ENCODE measurements at places on chromosomes 6 and 20.
A peak's percentile ranks its signal among the peaks of the same experiment; 100 is the strongest.

DNA sequence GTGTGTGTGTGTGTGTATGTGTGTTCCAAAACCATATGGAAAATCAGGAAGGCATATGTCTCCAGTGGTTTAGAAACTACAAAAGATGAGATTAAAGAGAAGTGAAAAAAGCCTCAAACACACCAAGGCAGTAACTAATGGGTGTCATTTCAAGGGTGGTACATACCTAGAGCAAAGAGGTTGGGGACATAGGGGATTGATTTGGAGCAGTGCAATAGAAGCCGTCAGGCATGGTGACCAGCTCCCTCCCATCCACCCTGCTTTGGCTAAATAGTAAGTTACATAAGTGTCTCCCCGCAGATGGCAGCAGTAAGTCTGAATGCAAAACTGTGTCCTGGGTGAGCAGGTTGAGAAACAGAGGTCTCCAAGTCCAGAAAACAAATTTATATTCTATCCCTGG, 10.4 kb upstream of the ELMO2 start:
- DNase-seq, result no peak

DNA sequence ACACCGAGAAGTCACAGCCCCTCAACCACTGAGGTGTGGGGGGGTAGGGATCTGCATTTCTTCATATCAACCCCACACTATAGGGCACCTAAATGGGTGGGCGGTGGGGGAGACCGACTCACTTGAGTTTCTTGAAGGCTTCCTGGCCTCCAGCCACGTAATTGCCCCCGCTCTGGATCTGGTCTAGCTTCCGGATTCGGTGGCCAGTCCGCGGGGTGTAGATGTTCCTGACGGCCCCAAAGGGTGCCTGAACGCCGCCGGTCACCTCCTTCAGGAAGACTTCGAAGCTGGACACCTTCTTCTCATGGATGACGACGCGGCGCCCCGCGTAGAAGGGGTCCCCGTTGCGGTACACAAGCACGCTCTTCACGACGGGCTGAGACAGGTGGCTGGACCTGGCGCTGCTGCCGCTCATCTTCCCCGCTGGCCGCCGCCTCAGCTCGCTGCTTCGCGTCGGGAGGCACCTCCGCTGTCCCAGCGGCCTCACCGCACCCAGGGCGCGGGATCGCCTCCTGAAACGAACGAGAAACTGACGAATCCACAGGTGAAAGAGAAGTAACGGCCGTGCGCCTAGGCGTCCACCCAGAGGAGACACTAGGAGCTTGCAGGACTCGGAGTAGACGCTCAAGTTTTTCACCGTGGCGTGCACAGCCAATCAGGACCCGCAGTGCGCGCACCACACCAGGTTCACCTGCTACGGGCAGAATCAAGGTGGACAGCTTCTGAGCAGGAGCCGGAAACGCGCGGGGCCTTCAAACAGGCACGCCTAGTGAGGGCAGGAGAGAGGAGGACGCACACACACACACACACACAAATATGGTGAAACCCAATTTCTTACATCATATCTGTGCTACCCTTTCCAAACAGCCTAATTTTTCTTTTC, at the start of gene DCDC2:
Gene DCDC2 (minus strand): TSS at position 724 of the 883 bp plus-strand sequence. CDS start 309 bp downstream, at position 415.
- peak; percentile 36 for DNase-seq

GRCh38 chr20:52924411-52925271, 47.5 kb upstream of the TSHZ2 start:
- no peak for DNase-seq

GRCh38 chr6:90175627-90176538, 120.8 kb downstream of the BACH2 start:
- peak; percentile 29 for DNase-seq

GRCh38 chr6:152240436-152240835, 396.7 kb downstream of the SYNE1 start:
- DNase-seq, result no peak

DNA sequence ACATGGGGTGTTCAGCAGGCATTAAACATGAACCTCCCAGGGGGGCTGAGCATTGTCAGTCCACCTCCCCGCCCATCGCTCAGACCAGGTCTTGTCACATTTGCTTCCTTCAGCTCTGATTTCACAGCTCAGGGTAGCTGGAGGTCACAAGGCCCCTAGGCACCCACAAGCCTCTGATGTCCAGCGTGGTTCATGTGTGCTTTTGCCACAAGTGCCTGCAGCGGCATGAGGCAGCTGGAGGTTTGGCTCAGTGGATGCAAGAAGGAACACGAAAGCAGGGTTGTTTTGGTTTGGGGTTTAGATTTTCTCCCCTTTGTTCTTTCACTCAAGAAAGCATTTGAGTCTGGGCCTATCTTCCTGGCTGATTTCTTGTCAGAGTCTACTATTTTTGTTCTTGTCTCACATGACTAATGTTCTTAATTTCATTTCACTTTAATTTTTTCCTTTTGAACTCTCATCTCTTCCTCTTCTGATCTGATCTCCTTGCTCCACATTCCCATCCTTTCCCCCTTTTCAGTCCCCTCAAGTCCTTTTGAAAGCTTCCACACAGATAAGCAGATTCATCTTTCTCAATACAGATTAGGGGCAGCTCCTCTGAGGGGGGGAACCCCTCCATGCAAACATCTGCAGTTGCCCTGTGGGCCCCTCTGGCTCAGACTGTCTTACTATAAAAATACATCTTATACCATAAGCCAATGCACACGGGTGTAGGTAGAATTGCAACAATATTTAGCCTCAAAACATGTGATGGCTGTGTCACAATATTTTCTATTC, 68.1 kb upstream of the CEP85L start:
- DNase-seq, result peak; percentile 48

- no peak for DNase-seq
Measured at GRCh38 chr6:134398453-134398852, 80.5 kb upstream of the SGK1 start.

DNA sequence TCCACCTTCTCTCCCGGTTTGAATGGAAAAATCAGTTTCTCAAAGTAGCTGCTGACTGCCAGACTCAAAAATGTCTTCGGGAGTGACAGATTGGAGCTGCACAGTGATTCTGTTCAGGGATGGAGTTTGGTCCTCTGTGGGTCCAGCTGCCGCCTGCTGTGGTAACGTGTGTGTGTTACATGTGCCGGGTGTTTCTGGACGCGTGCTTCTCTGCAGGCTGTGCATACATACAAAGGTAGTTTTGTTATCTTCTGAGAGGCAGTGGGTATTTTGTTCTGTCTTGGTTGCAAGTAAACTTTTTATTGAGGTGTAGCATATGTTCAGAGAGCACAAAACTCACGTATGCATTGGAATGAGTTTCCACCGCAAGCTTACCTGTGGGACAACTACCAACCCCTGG, 41.3 kb upstream of the NAA20 start:
- no peak for DNase-seq

DNA sequence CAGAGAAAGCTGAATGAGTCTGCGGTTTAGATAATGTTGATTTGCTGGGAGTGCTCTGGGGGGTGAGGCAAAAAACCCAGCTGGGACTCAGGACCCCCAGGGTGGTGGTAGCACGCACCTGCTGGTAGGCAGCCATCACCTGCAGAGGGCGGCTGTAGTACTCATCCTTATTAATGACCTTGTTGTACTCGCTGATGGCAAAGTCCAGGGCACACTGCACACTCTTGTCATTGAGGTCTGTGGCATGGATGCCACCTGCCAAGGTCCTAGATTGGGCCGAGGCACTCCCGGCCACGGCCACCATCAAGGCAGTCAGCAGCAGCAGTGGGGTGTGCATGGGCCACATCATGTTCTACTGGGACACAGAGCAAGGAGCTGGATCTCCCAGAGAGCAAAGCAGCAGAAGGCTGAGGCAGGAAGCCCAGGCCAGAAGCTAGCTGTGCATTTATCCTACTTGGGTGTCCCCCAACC, at the start of gene CST5:
Gene CST5 (minus strand): TSS at position 421 of the 471 bp plus-strand sequence. CDS start 72 bp downstream, at position 349.
- DNase-seq, result no peak

DNA sequence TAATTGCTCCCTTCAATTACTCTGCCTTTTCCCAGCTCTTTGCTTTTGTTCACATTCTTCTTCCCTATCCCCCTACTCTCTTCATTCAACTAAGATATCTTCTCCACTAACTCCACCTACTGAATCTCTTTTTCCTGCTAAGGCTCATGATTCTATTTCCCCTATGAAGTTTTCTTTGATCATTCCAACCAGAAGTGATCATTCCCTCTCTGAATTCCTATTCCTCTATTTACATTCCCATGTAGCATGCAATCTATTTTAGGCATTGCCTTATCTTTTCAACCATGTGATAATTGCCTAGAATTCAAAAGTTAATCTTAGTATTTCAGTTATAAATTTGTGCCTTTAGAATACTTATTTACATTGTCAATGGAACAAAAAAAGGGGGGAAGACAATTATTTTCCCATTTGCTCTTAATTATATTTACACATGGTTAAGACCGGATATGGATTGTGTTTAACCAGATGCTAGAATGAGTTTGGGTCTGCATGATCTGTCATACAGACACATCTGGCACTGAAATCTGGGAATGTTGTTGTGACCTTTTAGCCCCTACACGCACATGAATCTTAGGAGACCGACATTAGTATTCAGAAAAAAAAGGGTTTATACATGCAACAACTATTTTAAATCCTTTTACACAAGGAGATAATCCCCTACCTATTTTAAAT, 20.8 kb downstream of the MOXD1 start:
- DNase-seq, result no peak

- DNase-seq, result no peak
Measured at GRCh38 chr20:21147593-21147992, 21.7 kb downstream of the KIZ start.

- DNase-seq, result no peak
Measured at GRCh38 chr20:57717797-57718196, 8.0 kb upstream of the PMEPA1 start.

DNA sequence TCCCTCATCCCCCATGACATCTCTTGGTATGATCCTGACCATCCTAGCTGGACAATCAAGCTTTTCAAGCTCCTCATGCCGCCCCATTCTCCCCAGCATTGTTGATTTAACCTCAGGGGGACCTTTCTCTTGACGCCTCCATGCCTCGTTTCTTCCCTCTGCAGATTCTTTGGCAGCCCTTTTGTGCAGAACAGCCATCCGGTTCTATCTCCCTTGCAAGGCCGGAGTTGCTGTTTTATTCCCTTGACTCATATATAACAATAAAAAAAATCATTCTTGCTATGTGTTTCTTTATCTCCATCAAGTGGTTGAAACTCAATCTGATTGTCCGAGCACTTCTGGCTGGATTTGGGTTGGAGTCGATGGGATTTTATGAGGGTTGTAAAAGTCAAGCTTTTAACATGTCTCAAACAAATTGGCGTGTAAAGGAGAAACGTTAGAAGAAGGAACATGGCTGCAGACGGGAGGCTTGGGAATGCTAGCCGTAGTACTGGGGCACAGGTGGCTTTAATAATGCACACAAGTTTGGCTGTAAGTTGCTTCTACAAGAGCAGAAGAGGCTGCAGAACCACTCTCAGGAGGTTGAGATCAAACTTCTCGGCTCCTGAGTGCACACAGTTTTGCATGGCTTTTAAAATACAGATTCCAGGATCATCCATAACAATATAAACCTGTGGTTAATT, 3.9 kb upstream of the SULF2 start:
- no peak for DNase-seq

GRCh38 chr6:157757430-157758403, 65.3 kb upstream of the SNX9 start:
- DNase-seq, result no peak

DNA sequence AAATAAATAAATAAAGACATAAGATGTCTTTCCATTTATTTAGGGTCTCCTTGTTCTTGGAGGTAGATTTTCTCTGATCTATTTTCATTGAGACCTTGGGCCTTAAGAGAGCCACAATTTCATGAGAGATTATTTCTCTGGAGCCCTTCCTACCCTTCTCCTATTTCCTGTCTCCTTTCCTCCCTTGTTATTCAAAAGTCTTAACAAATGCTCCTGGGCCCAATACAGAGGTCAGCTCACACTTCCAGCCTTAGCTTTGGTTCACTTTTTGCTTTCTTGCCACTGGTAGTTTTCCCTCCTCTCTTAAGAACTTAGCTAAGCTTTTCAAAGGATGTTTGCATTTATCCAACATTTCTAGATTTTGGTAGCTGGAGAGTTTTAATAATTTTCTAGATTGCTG, 44.0 kb downstream of the PTPRA start:
- DNase-seq, result no peak

- DNase-seq, result no peak
Measured at GRCh38 chr20:32823078-32823477, 3.3 kb downstream of the MAPRE1 start.

DNA sequence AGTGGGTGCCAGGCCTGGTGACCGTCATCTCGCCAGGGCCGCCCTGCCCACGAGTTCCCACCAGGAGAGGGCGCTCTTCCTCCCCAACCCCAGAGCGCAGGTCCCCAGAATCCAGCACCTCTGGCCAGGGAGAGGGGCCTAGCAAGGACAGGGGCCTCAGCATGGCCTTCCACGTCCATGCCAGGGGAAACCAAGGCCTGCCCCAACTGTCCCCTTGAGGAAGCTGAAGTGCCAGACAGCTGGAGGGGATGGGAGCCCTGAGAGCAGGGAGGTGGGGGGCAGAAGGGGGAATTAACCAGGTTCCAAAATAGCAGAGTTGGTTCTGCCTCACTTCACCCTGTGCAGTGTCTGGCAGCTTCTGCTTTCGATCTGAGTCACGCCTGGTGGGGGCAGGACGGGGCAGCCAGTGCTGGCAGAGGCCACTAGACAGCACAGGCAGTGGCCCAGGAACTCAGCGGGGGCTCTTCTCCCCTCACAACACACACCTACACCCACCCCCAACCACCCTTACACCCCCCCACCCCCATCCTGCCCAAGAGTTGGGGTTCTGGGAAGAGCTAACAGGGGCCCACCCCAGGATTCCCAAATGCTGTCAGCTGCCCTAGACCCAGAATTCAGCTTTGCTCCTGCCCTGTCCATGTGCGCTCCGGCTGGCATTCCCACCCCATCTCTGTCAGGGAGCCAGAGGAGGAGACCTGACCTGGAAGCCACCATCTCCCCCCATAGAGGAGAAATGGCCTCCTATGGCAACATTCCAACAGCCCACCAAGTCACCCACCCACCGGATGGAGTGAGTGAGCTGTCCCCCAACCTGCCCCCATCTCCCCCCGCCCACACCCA, 29.2 kb downstream of the TFEB start:
- DNase-seq, result peak; percentile 31

DNA sequence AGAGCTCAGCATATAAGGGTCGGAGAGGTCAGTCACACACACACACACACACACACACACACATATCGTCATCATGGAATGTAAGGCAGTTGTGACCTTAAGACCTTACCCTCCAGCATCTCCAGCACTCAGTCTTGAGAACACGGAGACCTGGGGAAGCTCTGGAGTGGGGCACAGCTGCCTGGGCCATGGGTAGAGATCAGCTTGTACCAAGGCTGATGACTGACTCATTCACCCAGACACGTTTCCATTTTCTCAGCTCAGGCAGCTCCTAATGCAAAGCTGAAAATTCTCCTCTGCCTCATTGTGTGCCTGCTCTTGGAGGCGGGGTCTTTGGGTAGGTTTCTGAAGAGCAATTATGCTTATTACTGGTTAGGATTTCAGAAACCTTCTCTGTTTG, 38.3 kb upstream of the PDYN start:
- DNase-seq, result no peak

- peak; percentile 68 for DNase-seq
Measured at GRCh38 chr6:161370880-161371279, 97.0 kb upstream of the AGPAT4 start.

GRCh38 chr6:117451671-117452070, 25.9 kb upstream of the ROS1 start:
- DNase-seq, result no peak
